ENCODE measurements at places on chromosomes 16 and 17. TPM values are rescaled to one million over a fixed set of nuclear protein-coding genes. Genes with fewer than 3 reads are reported as not detected.
A peak's percentile ranks its signal among the peaks of the same experiment; 100 is the strongest.

DNA sequence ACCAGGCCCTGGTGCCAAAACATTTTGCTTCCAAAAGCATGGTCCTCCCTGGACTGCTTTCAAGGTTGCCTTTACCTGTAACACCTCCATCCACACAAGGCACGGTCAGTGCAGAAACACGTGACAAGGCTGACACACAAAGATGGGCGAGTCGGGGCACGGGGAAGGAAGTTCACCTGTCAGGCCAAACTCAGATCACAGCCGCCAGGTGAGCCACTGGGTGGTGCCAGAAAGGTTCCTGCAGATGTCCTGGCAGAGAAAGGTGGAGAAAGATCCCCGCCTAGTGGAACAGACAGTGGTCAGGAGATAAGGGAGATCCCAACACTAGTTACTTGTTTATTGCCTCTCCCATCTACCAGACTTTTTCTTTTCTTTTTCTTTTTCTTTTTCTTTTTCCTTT is 155.3 kb downstream of the AIPL1 start:
- DNase-seq = peak; percentile 61

The C1QTNF8 gene
- total RNA-seq = 0.10 TPM

- DNase-seq = no peak
Observed at GRCh38 chr16:64312980-64313379, 808.9 kb downstream of the CDH11 start.

GRCh38 chr16:52076801-52077201 is 470.1 kb downstream of the TOX3 start:
- DNase-seq = no peak

DNA sequence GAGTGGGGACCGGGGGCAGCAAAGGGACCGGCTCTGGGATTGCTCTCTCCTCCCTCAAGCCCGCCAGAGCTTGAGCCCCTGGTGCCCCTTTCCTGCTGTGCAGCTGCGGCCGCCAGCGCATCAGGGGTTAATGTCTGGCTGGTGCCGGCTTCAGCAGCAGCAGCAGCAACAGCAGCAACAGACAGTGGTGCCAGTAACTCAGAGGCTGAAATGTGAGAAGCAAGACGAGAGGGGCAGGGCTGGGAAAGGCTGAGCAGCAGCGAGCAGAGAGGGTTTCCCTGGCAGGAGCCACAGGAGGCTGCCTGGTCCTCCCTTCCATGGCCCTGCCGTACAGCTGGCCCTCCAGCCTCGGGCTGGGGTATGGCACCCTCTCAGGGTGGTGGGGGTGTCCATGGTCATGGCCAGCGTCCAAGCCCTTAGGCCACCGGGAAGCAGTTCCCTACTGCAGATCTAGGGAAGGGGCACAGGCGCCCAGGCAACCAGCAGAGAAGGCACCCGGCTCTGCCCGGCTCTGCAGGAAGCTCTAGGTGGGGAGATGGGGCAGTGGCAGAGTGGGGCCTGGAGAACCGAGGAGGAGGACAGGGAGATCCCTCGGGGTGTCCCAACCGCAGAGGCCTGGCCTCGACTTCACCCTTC is 21.1 kb upstream of the TFAP4 start:
- DNase-seq = no peak

GRCh38 chr17:80618304-80618703 is 73.7 kb downstream of the RPTOR start:
- no peak for DNase-seq

- DNase-seq = no peak
Observed at GRCh38 chr16:80577485-80578280, 36.9 kb downstream of the DYNLRB2 start.
